ENCODE measurements at places on chromosomes 12 and 14.

- DNase-seq = no peak
These were observed 217.4 kb downstream of the ACSS3 start for GRCh38 chr12:81295251-81295650.

DNA sequence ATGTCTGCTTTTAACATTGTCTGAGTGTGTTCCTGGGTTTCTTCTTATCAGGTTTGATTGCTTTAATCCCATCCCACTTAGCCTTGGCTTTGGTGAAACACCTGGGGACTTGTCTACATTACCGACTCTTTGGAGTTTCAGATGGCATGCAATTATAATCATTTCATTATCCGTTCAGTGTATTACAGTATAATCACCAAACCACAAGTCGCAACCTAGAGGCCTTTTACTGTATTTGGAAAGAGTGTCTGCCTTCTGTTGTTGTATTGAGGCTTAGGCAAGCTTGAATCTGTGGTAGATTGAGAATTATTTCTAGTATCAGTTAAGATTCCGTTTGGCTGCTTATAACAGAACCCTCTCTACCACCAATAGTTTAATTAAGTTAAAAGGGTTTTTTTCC, 103.9 kb downstream of the TGFB3 start:
- no peak for DNase-seq

- no peak for DNase-seq
These were observed 160.0 kb upstream of the E2F7 start for GRCh38 chr12:77225373-77225772.

DNA sequence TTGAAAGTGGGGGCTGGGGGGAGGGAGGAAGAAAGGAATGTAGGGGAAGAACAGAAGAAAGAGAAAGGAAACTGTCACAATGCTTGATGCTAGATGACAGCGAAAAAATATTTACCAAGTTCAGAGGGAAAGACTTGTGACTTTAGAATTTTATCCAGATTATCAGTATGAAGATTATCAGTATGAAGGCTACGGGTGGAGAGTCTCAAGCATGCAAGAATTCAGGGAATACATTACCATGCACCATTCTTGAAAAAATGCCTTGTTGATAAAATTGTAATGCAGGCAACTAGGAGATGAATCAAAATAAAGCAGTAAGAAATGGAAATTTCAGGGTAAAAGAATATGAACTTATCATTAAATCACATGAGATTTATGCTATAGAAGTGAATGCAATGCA, 376.8 kb downstream of the PCNX1 start:
- no peak for DNase-seq

GRCh38 chr14:89370381-89370780, 46.7 kb downstream of the FOXN3 start:
- no peak for DNase-seq

DNA sequence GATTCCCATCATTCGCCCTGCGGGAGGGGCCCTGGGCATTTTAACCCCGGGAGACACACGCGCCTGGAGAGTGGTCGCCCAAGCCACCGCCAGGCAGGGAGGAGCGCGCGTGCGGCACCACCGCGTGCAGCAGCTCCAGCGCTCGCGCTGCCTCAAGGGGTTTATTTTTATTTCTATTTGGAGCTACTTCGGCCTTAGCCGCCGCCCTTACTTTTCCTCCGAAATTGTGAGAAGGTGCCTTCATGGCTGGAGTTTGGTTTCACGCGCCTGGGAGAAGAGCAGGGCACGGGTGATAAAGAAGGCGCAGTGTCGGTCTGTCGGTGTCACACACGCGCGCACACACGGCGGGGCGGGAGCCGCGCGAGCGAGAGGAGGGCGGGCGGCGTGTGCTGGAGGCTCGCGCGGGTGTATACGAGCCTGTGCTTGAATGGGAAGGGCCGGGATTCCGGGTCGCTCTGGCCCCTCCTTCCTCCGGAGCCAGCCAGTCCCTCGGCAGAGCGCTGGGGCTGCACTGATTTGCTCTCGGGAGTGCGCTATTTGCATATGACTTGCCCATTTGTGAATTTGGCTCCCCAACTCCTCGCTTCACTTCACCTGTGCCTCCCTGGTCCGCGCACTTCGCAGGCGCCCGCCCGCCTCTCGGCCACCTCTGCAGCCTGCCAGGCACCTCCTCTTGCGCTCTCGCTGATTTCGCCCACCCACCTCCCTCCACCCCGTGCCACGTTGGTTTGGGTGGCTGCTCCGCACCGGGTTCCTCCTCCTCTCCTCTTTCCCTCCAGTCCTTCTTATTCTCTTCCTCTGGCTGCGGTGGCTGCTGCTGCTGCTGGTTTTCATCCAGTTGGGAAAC, 932.3 kb downstream of the DIO2 start:
- peak; percentile 5 for DNase-seq

- DNase-seq = no peak
These were observed 12.5 kb downstream of the STYK1 start for GRCh38 chr12:10661338-10661737.

GRCh38 chr14:100278702-100279101, 27.5 kb downstream of the SLC25A29 start:
- DNase-seq = no peak

DNA sequence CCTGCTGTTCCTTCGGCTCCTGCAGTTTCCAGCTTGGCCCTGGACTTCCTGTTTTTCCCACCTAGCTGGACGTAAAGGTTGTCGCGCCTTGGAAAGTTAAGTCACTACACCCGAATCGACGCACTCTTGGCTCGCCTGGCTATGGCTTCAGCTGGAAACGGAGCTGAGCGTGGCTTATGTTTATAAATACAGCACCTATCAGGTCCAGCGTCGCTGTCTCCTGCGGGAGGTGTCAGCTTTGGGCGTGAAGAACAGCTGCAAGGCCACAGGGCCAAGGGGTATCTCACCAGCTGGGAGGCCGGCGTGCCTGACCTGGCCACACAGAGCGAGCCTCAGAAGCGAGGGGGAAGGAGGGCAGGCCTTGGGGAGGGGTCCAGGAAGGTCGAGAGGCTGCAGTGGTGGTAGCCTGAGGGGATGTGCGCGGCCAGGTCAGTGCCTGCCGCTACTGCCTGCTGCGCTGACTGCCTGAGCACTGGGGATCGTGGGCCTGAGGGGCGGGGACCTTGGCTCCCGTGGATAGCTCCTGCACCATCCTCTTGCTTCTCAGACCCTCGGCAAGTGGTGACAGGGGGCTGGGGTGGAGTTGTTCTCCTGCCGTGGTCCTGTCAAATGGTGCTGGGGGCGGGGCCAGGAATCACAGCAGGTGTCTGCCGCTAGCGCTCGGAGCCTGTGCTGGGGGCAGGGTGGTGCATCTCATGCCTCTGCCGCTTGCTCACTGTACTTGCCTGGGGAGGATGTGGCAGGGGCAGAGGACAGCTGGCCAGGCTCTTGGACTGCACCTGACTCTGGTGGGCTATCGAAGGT, 12.5 kb downstream of the PACS2 start:
- DNase-seq = no peak

GRCh38 chr12:47819138-47819895, 386 bp downstream of the HDAC7 start:
- DNase-seq = peak; percentile 56

- DNase-seq = no peak
These were observed 108.2 kb downstream of the PRICKLE1 start for GRCh38 chr12:42481368-42481767.

GRCh38 chr14:44928793-44929192, 33.0 kb downstream of the KLHL28 start:
- no peak for DNase-seq

- DNase-seq = no peak
These were observed 2.5 kb downstream of the HHIPL1 start for GRCh38 chr14:99647411-99647810.

- DNase-seq = no peak
These were observed 651 bp downstream of the TMEM117 start for GRCh38 chr12:43836475-43836989.

DNA sequence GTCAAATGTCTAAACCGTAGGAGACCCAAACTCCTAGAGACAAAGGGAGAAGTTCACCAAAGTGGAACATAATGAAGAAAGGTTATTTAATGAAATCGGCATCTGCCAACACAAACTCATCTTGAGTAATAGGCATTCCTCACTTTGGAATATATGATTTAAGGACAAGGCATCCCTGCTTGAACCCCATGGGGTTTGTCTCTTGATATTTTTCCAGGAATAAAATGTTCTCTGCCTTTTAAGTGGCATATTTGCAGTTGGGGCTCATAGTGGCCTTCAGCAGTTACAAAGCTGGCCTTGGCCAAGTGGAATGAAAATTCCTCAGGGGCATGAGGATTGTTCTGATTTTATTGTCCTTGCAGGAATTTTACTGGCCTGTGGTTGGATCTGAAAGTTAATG, 7.1 kb downstream of the POP5 start:
- no peak for DNase-seq

GRCh38 chr14:22854963-22855724, 16.4 kb upstream of the LRP10 start:
- DNase-seq = no peak

DNA sequence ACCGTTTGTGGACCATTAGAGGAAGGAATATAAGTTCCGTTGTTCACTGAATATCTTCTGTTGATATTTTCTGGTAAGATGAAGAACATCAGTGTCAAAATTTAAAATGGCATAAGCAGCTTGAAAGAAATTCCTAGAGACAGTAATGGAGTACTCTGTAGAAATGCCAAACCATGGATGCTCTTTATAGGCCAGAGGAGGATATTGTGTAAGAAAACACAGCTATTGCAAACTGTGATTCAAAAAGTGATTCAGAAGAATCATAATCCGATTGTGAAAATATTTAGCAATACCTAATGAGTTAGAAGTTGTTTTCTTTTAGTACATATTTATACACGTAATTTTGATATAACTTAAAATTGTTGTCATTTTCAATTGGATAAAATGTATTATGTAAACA, 102.8 kb downstream of the SLC16A7 start:
- DNase-seq = no peak

DNA sequence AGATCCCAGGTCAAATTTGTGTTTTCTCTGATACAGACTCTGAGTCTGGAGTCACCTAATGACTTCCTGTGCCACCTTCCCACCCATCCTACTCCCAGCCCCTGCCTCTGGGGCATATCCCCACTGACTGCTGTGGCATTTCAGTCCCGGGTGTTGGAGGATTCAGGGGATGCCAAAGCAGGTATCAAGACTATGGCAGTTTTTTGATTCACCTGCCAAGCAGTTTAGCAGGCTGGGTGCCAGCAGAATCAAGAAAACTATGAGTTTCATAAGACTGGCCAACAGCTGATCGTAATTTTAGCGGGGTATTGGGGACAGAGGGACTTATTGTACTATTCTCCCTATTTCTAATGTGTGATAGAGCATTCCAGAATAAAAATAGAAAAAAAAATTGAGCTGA, 4.6 kb downstream of the PLEKHH1 start:
- DNase-seq = no peak

DNA sequence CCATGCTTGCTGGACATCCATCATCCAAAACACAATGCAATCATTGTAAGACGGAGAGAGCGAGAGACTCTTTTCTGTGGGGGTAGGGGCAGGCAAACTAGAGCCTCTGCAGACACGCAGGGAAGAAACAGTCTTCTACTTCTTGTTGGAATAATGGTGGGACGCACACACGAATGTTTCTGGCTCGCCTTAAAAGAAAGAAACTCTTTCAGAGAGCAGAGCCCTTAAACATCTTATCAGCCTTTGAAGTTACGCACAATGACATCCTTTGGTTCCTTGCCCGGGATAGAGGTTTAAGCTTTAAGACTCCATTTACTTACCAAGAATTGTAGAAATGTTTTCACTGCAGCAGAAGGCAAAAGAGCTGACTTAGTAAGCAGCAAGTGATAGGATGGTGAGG, 133.8 kb upstream of the FOXN3 start:
- no peak for DNase-seq

- peak; percentile 69 for DNase-seq
These were observed 113.7 kb upstream of the NCOR2 start for GRCh38 chr12:124680863-124681778.

- peak; percentile 81 for DNase-seq
These were observed 103.6 kb downstream of the SSPN start for GRCh38 chr12:26298785-26299621.

- DNase-seq = no peak
These were observed 8.5 kb downstream of the TMEM233 start for GRCh38 chr12:119601877-119602733.

GRCh38 chr12:27686147-27686546, 10.1 kb upstream of the REP15 start:
- DNase-seq = no peak

DNA sequence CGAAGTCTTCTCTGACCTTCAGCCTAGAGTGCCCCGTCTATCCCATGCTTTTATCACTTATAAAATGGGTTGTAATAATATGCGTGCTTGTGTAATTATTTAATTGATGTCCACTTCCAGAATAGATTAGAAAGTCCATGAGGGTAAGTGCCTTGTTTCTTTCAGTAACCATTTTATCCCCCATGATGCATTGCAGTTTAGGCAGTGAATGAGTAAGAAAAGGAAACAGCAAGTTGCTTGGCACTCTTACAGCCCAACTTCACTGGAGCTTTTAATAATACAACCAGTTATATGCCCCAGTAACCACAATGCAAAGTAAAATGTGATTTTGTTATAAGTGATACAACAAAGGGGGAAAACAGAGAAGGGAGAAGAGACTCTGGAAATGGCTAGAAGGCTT, 287.3 kb downstream of the MED13L start:
- DNase-seq = no peak

DNA sequence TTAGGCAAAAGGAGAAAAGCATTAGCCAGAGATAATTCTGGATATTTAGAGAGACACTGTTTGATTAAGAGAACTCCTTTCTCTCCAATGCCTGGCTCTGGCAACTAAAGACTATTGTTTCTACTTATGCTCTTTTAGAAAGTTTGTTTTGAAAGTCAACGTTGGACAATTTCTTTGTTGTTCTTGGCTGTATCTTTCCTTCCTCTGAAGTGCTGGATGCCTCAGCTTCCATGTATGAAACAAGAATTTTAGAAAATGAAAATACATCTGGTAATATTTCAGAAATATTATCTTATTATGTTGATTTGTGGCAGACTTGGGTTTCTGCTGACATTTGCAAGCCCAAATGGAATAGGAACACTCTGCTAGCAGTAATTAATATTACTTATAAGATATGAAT, 382.6 kb downstream of the SNAPC1 start:
- DNase-seq = no peak

DNA sequence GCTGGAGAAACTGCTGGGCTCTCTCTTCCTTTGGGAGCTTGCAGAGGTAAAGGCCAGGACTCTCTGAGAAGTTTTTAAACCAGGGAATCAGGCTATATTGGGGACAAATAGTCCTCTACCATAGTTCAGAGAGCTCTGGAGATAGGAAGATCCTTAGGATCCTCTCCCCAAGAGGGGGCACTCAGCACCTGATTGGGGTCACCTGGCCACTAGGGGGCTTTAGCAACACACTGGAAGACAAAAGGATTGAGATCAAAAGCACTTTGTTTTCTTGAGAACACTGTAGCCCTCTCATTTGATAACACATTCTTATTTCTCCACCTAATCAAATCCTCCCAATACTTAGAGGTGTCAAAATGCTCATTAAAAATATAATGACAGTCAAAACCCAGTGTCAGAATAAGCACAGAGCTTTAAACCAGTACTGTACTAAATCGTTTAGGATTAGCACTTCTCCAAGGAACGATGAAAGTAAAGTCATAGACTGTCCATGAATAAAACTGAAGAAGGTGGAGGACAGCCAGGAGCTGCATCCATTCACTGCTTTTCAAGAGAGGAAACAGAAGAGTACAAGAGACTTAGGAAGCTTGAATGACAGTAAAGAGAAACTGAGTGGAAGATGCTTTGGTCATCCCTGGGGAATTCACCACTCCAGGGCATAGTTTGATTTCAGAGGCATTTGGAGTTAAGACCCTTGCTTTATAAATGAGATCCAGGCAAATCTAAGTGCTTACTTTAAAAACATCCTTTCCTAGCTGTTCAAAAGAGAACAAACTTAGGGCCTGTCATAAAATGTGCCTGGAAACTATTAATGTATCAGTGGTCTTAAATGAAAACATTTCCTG, 26.5 kb downstream of the BMP4 start:
- no peak for DNase-seq

All from GM06990 (cell line).